Activated CD4-positive, alpha-beta T cell treated with anti-CD3 and anti-CD28 coated beads for 1 hour (primary cell): ENCODE measurements at places on chromosomes 13 and 19.

- no peak for DNase-seq
Observed at GRCh38 chr13:61935710-61936109, 520.1 kb upstream of the PCDH20 start.

DNA sequence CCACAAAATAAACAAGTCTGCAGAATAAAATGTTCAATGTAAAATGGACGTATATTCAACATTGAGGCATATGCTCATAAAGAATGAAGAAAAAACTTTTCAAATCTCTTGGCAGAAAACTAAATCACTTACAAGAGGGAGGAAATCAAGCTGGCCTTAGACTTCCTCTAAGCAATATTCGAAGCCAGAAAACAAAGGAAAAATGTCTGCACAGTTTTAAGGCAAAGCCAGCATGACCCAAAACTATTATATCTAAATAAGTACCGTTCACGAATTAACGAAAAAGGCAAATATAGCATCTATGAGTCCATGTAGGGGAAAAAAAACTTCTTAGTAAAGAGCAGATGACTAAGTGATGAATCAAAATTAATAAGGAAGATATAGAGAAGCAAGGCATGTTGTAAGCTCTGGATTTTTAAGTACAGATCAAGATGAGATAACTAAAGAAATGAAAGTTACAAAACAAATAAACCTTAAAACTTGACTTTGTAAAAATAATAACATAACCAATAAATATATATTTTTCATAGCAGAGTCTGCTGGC, 101.3 kb downstream of the KCNRG start:
- no peak for DNase-seq

DNA sequence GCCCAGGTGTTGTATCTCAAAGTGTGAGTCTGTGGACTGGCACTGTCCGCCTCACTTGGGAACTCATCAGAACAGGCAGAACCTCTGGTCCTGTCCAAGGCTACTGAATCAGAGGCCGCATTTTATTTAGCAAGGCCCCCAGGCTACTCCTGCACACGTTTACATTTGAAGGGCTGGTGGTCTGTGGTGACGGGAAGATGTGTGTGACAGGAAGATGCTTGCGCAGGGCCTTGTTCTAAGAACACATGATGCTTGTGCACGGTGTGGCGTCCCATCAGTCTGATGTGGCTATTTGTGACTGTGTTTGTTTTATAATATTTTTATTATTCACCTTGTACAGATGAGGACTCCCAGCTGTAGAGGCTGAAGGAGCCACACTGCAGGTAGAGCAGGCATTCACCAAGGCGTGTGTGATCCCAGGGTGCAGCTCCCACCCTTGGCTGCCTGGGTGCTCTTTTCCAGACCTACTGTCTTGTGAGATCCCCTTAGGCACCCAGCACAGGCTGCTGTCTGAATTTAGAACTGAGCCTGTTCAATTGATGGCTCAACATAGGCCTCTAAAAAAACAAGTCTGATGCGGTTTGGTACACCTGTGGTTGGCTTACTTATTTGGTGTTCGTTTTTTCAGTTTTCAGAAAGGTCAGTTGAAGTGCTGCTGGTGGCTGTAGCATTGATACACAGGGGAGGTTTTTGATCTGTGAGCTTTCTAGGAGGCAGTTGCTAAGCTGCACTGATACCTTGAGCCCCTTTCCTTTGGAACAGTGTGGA, 3.1 kb downstream of the SLC25A15 start:
- no peak for DNase-seq

DNA sequence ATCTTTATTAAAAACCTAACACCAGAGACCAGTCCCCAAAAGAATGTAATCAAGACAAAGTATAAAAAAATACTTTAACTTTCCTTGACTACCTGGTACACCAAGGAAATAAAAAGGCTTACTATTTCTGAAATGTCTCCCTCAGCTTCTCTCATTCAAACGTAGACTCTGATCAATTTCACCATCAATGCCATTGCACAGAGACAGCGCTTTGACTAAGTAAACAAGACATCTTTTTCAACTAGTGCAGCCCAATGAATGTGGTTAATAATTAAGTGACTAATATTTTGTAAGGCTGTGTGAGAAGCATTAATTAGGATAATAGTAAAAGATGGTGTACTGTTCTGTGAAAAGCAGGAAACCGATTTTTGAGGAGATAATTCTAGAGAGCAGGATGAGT, 7.3 kb upstream of the RAP2A start:
- no peak for DNase-seq

- DNase-seq: no peak
Observed at GRCh38 chr19:35986664-35987570, 8.1 kb upstream of the SDHAF1 start.

DNA sequence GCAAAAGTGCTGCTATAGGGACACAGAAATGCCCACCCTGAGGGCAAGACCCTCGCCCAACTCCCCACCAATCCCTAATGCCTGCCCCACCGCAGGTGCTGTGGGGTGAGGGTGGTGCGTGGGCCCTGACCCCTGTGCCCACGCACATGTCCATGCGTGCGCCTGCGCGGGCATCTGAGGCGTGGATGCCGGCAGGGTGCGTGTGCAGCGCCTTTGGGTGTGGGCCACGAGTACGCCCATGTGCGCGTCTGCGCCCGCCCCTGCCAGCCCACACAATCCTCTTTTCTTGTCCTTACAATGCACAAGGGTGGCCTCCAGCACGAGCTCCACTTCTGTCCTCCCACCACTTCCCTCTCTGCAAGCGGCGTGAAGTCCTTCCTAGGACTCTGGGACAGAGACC, 14.3 kb downstream of the FUT6 start:
- DNase-seq: no peak
